ENCODE measurements at places on chromosomes 5 and 9.

DNA sequence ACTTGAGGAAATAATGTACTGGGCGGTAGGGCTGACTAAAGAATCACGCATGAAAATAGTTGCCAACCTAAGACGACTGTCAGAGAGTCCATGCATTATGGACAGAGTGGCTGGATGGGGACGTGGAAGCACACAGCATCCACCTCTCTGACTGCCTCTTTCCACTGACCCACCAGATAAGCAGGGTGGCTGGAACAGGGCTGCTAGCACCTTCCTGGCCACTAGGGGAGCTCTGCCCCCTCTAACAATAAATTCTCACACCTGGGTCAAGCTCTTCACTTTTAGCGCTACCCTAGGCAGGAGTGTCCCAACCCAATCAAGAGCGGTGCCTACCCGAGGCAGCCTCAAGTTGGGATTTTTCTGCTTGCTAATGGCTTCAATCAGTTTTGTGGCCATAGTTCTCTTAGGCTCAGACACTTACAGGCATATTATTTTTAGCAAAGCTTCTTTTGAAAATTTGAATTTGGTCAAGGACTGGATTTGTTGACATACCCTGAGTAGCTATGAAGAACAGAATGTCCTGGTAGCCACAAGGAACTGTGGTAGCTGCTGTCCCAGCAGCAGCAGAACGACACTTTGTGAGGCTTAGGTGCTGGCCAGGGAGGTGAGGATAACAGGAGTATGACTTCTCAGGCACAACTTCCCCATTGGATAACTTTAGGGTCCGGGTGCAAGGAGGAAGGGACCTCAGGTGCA is 6.9 kb upstream of the TPM2 start:
- DNase-seq = peak; percentile 47

- no peak for DNase-seq
These were observed 297.0 kb downstream of the ARHGEF28 start for GRCh38 chr5:73922875-73923557.

GRCh38 chr5:163670036-163670435 is 164.6 kb downstream of the MAT2B start:
- no peak for DNase-seq

- DNase-seq = no peak
These were observed 37.9 kb downstream of the SLC27A6 start for GRCh38 chr5:129003232-129003631.

DNA sequence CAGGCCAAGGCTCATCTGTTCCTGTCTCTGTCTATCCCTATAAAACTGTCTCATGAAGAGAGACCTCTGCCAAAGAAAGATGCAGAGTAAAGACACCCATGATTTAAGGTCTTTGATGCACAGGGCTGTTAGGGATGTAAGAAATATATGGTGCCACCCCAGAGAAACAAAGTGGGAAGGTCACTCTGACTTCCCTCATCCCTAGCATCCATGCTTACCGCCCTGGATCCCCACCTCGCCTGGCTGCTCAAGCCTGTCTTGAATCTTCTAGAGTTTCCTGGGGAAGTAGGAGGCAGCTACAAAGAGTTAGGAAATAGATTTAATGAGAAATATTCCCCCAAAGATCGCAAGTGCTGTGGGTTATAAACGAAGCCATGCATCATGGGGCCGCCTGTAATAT is 349.2 kb downstream of the SLIT3 start:
- no peak for DNase-seq

- DNase-seq = no peak
These were observed 866.4 kb upstream of the C9orf72 start for GRCh38 chr9:28439688-28440087.

DNA sequence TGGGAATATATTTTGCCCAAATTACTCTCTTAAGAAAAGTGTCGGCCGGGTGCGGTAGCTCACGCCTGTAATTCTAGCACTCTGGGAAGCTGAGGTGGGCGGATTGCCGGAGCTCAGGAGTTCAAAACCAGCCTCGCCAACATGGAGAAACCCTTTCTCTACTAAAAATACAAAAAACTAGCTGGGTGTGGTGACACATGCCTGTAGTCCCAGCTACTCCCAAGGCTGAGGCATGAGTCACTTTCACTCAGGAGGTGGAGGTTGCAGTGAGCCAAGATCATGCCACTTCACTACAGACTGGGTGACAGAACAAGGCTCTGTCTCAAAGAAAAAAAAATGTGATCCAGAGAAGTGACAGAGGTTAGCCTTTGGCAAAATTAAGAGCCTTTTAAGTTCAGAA is 26.4 kb upstream of the TMEM171 start:
- no peak for DNase-seq

DNA sequence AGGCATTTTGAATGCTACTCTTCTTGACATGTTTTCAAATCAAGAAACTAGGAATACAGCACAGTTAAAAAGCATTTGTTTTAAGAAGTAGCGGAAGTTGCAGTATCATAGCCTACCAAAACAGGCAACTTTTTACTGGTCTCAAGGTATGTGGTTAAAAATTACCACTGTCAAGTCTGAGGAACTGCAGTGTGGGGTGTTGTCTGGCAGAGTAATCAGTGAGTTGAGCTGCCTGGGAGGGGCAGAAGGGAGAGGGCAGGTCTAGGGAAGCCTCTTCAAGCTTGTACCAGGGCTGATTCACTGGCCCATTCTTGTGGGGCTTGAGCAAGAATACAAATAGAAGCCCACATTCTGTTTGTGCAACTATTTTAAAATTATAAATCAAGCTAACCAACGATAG is 42.4 kb upstream of the SV2C start:
- no peak for DNase-seq

DNA sequence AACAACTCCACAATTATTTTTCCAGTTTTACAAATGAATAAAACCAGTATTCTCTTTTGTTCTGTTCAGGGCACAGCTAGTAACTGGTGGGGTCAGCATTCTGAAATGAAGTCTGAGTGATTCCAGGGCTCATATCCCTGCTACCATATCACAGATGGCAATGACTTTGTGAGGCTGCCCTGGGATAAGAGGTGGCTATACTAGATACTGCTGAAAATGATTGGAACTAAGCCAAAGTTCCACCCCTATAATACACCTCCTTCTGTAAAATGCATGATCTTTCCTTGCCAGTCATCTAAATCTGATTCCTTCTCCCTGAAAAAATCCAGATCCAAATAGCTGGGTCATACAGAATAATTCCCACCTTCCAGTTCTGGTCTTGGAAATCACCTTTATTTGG is 14.4 kb downstream of the SLC25A51 start:
- no peak for DNase-seq

DNA sequence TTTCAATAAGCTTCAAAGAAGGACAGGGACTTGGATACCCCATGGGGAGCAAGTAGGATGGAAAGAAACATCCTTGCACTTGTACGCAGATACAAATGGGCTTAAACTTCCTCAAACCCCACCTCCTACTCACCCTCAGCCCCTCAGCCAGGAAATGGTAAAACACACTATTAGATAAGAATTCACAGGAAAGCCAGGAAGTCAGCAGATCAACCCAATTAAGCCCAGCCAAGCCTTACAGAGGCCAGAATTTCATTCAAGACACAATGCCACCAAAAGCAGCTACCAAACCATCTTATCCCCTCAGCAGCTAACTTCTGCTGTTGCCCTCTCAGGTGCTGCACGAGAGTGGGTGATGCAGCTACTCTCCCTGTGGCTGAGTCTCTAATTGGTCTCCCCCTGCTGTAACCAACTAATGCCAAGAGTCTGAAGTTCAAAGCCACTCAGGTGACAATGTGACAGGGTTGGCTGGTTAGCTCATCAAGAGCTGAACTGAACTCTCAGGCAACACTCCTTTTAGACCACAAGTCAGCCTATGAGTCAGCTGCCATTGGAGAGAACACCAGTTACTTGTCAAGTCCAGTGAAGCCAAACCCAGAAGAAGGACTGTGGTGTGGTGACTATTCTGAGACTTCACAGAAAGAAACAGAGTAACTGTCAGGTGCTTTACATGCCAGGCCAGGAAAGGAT is 201.9 kb downstream of the ZNF608 start:
- peak; percentile 57 for DNase-seq

DNA sequence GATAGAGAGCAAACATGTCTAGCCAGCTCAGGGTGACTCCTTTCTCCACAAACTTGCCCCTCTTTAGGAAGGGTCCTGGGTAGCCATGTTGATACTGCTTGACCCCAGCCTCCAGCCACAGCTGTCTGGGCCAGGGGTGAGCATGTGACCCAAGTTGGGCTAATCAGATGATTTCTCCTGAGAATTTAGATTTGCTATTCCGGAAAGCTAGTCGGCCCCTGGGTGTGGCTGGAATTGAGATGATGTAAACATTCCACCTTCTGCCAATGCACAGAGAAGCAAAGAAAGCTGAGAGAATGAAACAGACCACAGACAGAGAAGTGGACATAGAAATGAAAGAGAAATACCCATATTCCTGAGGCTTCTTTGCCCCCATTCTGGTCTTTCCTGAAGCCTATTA is 17.8 kb upstream of the B4GALT1 start:
- DNase-seq = no peak

DNA sequence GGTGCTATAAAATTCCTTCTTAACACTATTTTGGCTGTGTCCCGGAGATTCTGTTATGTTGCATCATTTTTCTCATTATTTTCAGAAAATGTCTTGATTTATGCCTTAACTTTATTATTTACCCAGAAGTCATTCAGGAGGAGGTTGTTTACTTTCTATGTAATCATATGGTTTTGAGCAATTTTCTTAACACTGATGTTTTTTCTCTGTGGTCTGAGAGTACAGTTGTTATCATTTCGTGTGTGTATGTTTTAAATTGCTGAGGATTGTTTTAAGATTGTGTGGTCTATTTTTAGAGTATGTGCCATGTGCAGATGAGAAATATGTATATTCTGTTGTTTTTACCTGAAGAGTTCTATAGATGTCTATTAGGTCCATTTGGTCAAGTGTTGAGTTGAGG is 498.1 kb upstream of the ZNF608 start:
- no peak for DNase-seq

GRCh38 chr9:130089141-130089540 is 35.4 kb downstream of the GPR107 start:
- DNase-seq = no peak

- no peak for DNase-seq
These were observed 1040.6 kb upstream of the SEMA6A start for GRCh38 chr5:117615226-117615625.

- DNase-seq = peak; percentile 5
These were observed 30.4 kb upstream of the LTC4S start for GRCh38 chr5:179763215-179763945.

DNA sequence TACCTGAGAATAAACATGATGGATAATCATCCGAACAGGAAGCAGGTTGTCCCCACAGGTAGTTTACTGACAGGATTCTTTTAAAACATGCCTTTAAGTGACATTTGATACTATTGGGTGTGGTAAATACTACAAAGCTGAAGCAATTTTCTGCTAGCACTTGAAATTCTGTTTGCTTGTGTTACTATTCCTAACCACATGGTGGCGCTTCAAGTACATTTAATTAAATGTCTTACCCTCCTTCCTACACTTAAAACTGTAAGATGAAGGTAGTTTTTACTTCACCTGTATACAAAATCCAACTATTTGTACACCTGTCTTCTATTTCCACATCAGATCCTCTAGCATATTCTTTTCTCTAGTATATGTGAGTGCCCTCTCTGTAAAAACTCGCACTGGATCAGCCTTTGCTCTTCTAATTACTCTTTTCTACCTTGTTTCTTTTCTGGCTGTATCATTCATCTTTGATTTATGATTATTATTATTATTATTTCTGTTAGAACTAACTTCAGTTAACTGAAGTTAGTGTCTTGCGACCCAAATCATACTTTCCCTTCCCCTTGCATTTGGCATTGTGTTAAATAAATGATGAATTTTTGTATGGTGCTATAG is 18.4 kb downstream of the SLC25A46 start:
- peak; percentile 6 for DNase-seq

DNA sequence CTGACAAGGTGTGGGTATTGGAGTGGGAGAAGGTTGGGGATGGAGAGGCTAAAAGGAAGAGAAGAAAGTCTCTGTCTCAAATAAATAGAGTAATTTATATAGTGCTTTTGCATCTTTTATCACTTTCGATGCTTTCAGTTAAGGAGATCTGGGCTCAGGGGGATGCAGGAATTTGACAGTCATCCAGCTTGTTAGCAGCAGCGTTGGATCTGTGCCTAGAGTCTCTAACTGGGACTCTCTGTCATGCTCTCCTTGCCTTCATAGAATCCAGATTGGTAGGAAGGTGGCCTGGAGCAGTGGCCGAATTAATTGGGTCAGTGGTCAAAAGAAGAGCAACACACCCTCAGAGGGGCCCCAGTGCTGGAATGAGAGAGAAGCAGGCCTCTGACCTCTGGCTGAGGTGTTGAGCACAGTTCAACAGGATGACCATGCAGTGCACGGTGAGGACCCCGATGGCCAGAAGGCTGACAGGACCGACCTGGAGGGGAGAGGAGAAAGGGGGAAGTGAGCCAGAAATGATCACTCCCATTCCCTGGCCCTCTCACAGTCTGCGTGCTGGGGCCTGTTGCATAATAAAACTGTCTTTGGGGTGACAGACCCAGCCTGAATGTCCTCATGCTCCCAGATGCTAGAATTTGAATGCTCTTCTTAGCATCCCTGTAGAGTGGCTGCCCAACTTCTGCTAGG is 7.6 kb downstream of the SLC36A3 start:
- no peak for DNase-seq

DNA sequence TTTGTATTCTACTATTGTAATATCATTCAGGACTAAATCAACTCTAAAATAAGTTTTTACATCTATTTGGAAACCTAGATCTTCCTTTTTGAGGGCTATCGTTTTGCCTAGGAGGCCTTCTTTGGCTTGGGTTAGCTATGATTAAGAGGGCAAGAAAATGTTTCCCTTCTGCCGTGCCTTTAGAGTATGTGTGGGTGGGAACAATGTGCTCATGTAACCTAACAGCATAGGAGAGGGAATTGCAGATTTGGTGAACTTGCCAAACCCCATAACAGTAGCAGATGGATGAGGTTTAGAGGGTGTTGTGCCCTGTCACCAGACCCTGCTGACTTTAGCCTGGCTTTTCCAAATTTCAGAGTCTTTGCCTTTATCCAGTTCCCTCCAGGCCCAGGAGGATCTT is 339.0 kb downstream of the ADGRV1 start:
- DNase-seq = no peak

DNA sequence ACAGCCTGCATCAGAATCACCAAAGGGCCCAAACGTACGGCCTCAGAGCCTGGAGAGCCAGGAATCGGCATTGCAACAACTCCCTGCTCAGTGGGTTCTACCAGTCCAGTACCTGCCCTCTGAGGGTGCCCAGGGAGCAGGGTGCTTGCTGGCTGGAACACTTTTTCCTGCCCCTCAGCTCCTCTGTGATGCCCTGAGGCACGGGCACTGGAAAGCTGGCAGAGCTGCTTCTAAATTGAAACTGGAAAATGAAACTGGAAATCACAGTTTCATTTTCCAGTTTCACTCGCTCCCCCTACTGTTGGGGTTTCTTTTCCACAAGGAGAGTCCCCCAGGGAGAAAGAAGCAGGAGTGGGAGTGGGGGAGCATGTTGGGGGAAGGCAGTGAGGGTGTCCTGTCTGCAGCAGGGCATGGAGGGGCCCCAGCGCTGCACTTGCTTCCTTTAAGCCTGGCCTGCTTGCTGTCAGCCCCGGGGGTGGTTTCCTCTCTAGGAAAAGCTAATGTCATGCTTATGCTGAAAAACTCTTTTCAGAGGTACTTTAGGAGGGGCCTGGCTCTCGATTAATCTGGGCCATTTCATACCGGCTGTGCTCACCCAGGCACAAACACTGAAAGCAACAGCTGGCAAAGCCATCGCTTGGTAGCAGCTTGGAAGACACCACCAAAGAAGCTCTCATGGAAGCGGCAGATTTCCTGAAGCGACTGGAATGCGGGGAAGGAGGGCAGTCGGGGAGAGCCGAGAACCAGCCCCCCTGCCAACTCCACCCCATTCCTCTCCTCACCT is 26.2 kb downstream of the IRF1 start:
- DNase-seq = peak; percentile 21

Measured in stimulated activated naive B cell treated with anti-CD40 and anti-IgM and Interleukin-4, amounts not matched to agents 10 μg/mL and 1 μg/mL and 100 μg/mL, for 72 hours (primary cell).